ENCODE measurements at places on chromosomes 3 and 15.

- DNase-seq: peak; percentile 66
These were observed 3.5 kb upstream of the SHISA5 start for GRCh38 chr3:48507256-48508061.

GRCh38 chr15:40006646-40007045 is 32.3 kb downstream of the SRP14 start:
- DNase-seq: no peak

DNA sequence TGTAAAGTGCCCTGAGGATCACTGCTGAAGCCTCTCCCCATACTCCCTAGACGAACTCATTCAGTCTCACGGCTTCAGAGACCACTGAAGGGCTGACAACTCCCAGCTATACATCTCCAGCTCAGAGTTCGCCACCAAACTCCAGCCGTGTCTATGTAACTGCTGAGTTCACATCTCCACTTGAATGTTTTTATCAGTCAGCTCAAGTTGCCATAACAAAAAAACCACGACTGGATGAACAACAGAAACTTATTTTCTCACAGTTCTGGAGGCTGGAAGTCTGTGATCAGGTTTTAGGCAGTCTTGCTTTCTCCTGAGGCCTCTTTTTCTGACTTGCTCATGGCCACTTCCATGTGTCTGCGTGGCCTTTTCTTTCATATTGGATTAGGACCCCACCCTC is 223.0 kb upstream of the LRRFIP2 start:
- DNase-seq: no peak

- no peak for DNase-seq
These were observed at the start of gene CAMKV for GRCh38 chr3:49869525-49870126. TSS of gene CAMKV (minus strand) at chr3:49869906. CDS start at chr3:49862388, 7,518 bp downstream.

DNA sequence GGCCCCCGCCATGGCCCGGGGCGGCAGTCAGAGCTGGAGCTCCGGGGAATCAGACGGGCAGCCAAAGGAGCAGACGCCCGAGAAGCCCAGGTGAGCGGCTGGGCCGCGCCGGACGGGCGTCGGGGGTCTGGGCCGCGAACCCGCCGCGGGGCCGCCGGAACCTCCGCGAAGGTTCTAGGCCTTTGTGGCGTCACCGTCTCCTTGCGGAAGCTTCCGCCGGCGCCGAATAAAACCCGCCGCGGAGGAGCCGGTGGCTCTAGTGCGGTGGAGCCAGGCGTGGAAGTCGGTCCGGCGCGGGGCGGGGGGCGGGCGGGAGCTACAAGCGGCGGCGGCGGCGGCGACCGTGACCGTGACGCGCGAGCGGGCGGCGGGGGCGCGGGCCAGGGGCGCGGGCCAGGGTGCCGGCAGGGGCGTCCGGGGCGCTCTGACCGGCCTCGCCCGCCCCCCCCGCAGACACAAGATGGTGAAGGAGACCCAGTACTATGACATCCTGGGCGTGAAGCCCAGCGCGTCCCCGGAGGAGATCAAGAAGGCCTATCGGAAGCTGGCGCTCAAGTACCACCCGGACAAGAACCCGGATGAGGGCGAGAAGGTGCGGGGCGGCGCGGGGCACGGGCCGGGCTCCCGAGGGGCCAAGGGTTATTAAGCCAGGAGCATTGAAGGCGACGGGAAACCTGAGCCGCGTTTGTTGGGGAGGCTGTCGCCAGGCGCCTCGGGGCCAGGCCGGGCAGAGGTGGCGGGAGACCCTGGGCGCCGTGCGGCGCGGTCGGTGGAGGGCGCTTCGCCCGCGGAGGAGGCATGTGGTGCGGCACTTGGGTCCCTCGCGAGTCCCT is at the start of gene DNAJA4:
Gene DNAJA4, plus strand, starts transcription at position 259 of the 833 bp plus-strand sequence. Its CDS starts 202 bp downstream, at position 461.
- no peak for DNase-seq
